Tibial nerve (tissue), 4 donors: ENCODE measurements at places on chromosomes 16 and 17.

GRCh38 chr16:31869511-31870201, 4.0 kb upstream of the ZNF267 start:
- DNase-seq: no peak
- H3K4me3 ChIP-seq: no peak overlapping the region
- H3K27me3 ChIP-seq: no peaks in the 10 kb centered on the region
- no peak overlapping the region for H3K27ac ChIP-seq
- H3K4me1 ChIP-seq: peaks cover 4% of the 10 kb centered on the region
- H3K36me3 ChIP-seq: no peaks in the 10 kb centered on the region

GRCh38 chr17:7016886-7017826, 4.7 kb downstream of the RNASEK start:
- H3K4me3 ChIP-seq: no peak overlapping the region
- no peak for DNase-seq
- peak overlapping the region; percentile 72 for H3K27ac ChIP-seq
- no peaks in the 10 kb centered on the region for H3K27me3 ChIP-seq
- H3K4me1 ChIP-seq: peaks cover 34% of the 10 kb centered on the region

GRCh38 chr16:85554889-85555718, 58.0 kb upstream of the GSE1 start:
- no peaks in the 10 kb centered on the region for H3K36me3 ChIP-seq
- H3K27ac ChIP-seq: peak overlapping the region; percentile 40
- H3K4me3 ChIP-seq: peak overlapping the region; percentile 49

DNA sequence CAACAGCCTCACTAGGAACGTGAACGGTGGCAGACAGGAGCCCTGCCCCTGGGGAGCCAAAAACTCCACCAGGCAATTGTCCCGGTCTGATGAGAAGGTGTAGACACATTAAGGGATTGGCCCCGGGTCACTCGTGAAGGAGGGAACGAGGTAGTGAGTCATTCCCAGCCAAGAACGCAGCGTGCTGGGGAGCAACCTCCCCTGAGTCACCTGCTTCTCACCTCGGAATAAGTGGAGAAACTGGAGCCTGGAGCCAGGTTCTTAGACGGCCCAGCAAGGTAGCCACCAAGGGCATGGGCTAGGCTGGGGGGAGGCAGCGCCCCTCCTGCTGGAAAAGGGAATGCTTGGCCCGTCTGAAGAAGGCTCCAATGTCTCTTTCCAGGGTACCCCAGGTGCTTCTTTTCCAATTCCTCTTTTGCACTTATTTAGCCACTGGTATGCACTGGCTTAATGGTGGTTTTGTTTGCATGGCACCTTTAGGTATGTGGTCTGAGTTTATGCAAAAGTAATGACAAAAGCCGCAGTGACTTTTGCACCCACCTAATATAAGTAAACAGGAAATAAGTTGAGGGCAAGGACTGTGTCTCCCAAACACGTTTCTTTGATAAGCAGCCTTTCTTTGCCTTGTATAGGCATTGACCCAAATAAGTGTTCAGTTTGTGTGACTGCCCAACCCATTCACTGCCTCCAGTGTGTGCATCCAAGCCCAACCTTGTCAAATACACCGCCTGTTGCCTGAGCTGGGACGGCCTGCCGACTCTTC, 1.8 kb upstream of the HELZ start:
- H3K27me3 ChIP-seq: no peaks in the 10 kb centered on the region
- H3K36me3 ChIP-seq: no peaks in the 10 kb centered on the region
- peak overlapping the region; percentile 91 for H3K27ac ChIP-seq
- no peaks in the 10 kb centered on the region for H3K4me1 ChIP-seq
- DNase-seq: no peak

DNA sequence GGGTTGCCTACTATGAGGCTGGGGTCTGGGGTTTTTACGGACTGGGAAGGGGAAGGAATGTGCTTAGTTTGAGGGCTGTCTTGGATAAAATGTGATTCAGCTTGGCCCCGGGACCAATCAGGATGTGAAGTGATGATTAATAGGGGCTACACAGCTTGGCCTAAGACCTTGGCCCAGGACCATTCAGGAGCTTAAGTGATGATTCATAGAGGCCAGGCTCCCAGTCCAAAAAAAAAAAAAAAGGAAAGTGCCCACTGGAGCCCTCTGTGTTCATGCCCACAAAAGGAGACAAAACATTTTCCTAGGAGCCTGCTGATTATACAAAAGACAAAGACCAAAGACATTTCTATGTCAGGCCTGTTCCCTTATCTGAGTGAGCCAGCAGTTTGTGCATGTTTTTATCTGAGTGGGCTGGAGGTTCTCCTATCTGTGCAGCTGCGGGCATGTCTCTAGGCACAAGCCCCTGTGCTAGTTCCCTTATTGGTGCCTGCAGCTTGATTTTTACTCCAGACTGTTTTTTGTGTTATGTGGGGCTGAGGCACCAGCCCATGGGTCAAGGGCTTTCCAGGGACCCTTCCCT, 898.2 kb upstream of the GOT2 start:
- no peaks in the 10 kb centered on the region for H3K27me3 ChIP-seq
- no peak overlapping the region for H3K4me3 ChIP-seq
- DNase-seq: no peak
- peak overlapping the region; percentile 38 for H3K27ac ChIP-seq
- H3K4me1 ChIP-seq: no peaks in the 10 kb centered on the region

DNA sequence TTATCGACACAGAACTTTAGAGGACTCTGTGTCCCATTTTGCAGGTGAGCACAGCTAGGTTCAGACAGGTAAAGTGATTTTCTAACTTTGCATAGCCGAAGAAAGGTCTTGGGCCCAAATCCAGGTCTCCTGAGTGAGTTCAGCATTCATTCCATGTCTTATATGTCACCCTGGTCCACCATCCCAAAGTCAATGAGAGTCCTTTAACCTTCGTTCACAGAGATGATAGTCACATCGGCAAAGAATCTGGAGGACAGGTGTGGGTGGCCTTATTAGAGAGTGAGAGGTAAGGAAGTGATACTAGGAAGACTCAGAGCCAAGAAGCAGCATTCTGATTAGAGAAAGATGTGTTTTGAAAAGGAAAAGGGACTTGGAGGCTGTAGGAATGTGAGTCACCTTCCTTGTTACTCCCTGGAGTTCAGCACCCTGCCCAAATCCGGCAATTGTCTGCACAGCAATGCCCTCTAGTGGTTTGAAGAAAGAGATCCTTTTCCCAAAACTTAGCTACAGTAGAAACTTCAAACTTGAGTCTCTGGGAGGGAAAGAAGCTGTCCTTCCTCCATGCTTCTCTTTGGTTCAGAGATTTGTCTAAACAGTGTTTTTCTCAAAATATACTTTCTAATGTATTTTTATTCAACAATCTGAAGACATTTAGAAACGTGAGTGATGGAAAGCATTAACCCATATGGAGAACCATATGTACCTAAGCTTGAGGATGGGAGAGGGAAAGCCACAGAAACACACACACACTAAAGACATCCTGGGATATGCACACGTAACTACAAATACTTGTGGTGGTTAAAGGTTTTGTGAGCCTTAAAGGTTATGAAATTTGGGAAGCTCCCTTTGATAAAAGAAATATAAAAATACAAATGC, 96.4 kb upstream of the SHISA6 start:
- no peak overlapping the region for H3K27ac ChIP-seq
- H3K27me3 ChIP-seq: no peaks in the 10 kb centered on the region
- H3K4me1 ChIP-seq: no peaks in the 10 kb centered on the region
- H3K4me3 ChIP-seq: no peak overlapping the region
- H3K36me3 ChIP-seq: no peaks in the 10 kb centered on the region

GRCh38 chr16:68875871-68876270, 32.5 kb downstream of the TANGO6 start:
- no peaks in the 10 kb centered on the region for H3K27me3 ChIP-seq
- H3K4me1 ChIP-seq: no peaks in the 10 kb centered on the region
- H3K4me3 ChIP-seq: no peak overlapping the region
- H3K36me3 ChIP-seq: peaks cover 7% of the 10 kb centered on the region

DNA sequence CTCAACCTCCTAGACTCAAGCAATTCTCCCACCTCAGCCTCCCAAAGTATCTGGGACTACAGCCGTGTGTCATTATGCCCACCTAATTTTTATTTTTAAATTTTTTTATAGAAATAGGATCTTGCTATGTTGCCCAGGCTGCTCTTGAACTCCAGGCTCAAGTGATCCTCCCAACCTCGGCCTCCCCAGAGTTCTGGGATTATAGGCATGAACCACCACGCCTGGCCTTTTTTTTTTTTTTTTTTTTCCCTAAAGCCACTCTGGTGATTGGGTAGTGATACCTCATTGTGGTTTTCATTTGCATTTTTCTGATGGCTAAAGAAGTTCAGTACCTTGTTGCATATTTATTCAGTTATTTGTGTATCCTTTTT, 1.2 kb upstream of the CDR2L start:
- H3K27ac ChIP-seq: no peak overlapping the region
- no peaks in the 10 kb centered on the region for H3K36me3 ChIP-seq
- DNase-seq: no peak
- H3K4me3 ChIP-seq: no peak overlapping the region
- H3K4me1 ChIP-seq: peaks cover 20% of the 10 kb centered on the region

DNA sequence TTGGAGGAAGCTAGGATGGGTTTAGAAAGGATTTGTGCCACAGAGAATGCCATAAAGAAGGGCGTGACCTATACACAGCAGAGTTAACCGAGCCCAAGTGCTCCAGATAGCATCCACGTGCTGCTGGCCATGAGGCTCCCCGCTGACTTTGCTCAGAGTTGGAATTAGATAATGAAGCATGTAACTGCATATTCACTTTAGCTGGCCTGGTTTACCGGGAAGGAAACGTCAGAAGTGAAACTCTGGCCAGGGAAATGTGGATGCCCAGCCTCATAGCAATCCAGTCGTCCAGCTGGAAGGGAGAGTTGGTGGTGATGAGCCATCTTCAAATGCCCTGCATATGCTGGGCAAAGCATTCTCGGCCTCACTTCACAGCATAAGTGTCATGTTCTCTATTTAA, 6.1 kb downstream of the KRT35 start:
- H3K4me1 ChIP-seq: no peaks in the 10 kb centered on the region
- H3K36me3 ChIP-seq: no peaks in the 10 kb centered on the region
- no peak overlapping the region for H3K4me3 ChIP-seq
- H3K27me3 ChIP-seq: no peaks in the 10 kb centered on the region

DNA sequence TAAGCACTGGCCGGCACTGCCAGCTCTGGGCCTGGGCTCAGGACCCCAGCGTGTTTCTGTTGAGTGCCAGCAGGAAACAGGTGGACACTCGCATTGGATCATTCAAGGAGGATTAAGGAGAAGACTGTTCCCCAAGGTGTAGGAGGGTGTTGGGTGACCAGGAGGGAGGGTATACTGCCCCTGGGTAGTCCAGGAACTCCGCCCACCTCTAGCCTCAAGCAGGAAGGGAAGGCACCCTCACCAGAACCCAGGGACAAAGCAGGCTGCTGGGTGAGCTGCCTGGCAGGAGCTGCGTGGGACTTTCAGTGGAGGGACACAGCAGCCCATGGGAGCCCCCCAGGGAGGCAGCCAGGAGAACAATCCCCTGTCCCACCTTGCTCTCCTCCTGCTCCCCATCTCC, 7.7 kb upstream of the RAB37 start:
- no peak overlapping the region for H3K4me3 ChIP-seq
- H3K27ac ChIP-seq: no peak overlapping the region
- DNase-seq: no peak
- H3K36me3 ChIP-seq: no peaks in the 10 kb centered on the region
- H3K27me3 ChIP-seq: no peaks in the 10 kb centered on the region

- DNase-seq: no peak
- H3K4me1 ChIP-seq: peaks cover 21% of the 10 kb centered on the region
- H3K27ac ChIP-seq: peak overlapping the region; percentile 32
- no peak overlapping the region for H3K4me3 ChIP-seq
Observed at GRCh38 chr17:59668816-59669215, 38.4 kb downstream of the PTRH2 start.

DNA sequence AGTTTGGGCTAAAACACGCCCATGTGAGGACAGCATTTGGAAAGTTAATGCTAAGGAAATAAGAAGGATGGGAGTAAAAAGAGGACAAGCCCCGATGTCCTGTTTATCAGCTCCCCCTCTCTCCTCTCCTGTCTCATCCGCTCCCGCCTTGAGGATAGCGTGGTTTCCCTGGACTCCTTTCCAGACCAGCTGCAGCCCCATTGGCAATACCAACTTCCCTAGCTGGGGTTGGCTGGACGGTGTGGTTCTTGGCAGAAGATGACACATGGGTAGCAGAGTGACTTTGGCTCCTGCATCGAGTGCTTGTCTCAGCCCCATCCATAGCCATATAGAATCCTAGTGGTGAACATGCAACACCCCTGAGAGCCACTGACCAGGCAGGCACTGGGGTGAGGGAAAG, 185.9 kb downstream of the CCDC182 start:
- no peak for DNase-seq
- no peaks in the 10 kb centered on the region for H3K27me3 ChIP-seq
- H3K4me1 ChIP-seq: peaks cover 8% of the 10 kb centered on the region
- no peak overlapping the region for H3K4me3 ChIP-seq
- no peak overlapping the region for H3K27ac ChIP-seq
- no peaks in the 10 kb centered on the region for H3K36me3 ChIP-seq

DNA sequence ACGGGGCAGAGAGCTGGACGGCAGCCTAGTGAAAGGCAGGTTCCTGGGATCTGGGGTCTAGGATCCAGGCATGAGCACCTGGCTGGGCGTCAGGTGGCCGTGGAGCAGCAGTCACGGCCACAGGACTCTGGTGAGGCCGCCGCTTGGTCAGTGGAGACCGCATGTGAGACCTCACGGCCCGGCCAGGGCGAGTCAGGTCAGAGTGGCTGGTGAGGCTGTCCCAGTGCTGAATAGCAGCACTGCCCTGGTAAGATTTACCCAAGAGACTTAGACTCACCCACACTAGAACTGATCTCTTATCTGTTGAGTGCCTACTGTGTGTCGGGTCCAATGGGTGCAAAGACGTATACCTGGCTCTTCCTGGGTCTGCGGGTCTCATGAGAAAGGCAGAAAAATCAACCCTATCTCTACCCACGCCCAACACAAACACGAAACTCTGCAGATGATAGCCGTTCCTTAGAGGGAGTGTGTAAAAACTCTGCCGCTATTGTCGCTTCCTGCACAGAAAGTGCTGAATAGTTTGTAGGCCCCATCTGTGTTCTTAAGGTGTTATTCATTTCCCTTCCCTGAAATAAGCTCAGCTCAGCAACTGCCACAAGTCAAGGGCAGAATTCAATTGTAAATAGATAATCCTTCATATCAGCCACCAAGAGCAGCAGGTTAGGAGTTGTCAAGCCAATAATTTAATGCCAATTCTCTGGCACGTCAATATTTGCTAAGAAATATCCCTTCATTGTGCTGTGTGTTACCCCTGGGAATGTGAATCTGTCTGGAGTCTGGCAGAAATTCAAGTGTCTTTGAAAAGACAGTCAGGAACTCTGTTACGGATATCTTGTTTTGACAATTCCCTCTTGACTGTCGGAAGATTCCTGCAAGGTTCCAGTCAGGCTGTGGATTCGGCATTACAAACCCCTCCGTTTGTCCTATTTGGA, 240.0 kb downstream of the NTN1 start:
- H3K4me3 ChIP-seq: no peak overlapping the region
- H3K27me3 ChIP-seq: no peaks in the 10 kb centered on the region
- no peak overlapping the region for H3K27ac ChIP-seq
- no peak for DNase-seq

DNA sequence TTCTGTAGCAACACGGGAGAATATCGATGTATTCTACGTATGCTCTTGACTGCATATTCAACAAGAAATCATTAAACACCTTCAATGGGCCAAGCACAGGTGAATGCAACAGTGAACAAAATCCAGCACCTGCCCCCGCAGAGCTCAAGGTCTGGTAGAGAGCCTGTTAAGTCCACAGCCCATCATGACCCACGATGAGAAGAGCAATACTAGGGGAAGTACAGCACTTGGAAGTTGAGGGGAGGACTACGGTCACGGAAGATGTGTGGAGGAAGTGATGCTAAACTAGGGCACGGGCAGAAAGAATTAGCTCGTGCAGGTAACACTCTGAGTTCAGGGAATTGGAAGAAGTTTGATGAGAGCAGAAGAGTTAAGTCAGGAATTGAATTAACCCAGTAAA, 253.6 kb downstream of the HAPSTR1 start:
- H3K4me1 ChIP-seq: no peaks in the 10 kb centered on the region
- no peak for DNase-seq
- no peaks in the 10 kb centered on the region for H3K36me3 ChIP-seq
